Epithelial cell of esophagus (primary cell): ENCODE measurements at places on chromosomes 12 and 14.
A peak's percentile ranks its signal among the peaks of the same experiment; 100 is the strongest.

DNA sequence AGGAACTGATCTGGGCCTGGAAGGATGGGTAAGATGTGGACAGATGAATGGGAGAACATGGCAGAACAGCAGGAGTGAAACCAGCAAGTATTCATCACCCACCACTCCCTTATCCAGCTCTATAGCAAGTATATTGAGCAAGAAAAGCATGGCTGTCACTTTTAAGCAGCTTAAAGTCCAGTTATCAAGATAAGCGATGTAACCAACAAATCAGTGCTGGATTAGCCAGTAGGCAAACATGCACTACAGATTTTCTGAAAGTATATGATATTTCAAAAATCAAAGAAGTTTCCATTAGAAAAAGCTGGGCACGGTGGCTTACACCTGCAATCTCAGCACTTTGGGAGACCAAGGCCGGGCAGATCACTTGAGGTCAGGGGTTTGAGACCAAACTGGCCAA is 53.9 kb upstream of the ATP2A2 start:
- DNase-seq: no peak

DNA sequence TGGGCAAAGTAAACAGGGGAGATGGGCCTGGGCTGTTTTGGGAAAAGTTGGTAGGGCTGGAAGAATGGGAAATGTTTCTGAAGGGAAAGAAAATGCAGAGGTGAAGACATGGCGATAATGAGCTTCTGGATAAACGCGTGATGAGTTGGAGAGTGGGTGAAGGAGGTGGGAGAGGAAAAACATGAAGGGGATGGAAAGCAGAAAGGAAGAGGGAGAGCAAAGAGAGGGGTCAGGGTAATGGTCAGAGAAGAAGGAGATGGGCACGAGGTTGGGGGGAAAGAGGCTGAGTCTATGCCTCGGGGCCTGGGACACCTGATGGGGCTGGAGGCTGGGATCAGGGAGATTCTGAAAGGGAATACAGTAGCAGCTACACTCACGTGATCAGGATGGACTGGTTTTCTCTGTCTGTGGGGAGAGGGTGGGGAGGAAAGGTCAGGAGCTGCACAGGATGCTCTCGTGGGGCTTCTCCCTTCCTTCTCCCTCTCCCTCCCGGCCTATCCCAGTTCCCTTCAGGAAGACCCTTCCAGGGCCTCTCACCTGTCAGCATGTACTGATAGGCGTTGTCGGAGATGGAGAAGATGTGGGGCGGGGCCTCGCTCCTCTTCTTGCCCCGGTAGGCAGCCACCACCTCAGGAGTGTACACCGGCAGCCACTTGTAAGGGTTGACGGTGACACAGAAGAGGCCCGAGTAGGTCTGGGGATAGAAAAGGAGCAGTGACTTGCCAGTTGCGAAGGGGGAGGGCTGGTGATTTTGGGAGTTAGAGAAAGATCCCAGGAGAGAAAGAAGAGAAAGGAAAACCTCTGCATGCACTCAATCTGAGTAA is 3.1 kb downstream of the MYH7 start:
- no peak for DNase-seq

- DNase-seq: no peak
These were observed 173.7 kb downstream of the CAND1 start for GRCh38 chr12:67442896-67443295.

GRCh38 chr14:58598028-58598803 is 39.5 kb upstream of the DACT1 start:
- DNase-seq: no peak

- DNase-seq: peak; percentile 95
These were observed 121.2 kb upstream of the LRIG3 start for GRCh38 chr12:59041241-59042121.

GRCh38 chr12:47992776-47993175 is 11.5 kb downstream of the COL2A1 start:
- DNase-seq: no peak

DNA sequence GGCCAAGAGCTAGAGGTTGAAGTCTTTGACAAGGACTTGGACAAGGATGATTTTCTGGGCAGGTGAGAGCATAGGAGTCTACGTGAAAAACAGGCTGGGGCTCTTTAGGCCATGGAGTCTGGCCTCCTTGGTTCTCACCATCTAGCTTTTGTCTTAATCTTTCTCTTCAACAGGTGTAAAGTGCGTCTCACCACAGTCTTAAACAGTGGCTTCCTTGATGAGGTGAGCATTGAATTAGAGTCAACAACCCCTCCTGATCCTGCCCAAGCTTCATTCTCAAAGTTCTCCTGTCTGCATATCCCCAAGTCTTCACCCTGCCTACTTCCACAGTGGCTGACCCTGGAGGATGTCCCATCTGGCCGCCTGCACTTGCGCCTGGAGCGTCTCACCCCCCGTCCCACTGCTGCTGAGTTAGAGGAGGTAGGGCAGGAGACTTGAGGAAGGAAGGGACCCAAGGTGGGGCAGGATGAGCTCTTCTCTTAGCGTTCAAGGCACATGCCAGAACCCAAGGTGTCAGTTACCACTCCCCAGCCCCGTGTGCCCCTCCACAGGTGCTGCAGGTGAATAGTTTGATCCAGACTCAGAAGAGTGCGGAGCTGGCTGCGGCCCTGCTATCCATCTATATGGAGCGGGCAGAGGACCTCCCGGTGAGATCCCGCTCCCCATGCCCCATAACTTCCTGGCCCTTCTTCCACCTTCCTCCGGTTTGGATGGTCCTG is 9.9 kb downstream of the ESYT1 start:
- no peak for DNase-seq

DNA sequence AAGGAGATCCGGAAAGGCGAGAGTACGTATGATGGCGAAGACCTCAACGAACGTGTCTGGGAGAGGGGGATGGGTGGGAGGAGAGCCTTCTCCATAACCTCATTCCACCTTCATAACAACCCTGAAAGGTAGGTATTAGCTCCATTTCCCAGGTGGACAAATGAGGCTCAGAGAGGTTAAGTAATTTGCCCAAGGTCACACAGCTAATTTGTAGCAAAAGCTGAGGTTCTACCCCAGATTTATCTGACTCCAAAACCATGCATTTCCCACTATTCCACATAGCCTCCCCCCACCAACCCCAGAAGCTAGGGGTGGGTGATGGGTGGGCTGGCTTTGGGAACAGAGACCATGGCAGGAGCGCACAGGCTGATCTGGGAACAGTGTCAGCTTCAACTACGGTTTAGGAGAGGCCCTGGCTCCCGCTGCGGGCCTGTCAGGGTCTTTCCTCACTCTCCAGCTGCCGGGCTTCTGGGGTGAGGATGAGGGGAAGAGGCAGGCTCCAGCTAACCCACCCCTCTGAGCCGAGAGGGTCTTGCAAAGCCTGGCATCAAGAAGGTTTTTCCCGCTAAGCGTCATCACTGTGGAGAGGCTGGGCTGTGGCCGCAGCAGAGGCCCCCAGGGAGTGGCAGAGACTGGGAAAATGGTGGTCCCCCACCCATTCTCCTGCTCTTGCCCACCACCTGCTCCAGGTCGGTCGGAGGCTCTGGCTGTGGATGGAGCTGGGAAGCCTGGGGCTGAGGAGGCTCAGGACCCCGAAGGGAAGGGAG is 8.9 kb downstream of the CHGA start:
- no peak for DNase-seq

- no peak for DNase-seq
These were observed 14.4 kb downstream of the RASSF9 start for GRCh38 chr12:85821759-85822158.
